ENCODE measurements at places on chromosomes 4 and X.
A peak's percentile ranks its signal among the peaks of the same experiment; 100 is the strongest.

DNA sequence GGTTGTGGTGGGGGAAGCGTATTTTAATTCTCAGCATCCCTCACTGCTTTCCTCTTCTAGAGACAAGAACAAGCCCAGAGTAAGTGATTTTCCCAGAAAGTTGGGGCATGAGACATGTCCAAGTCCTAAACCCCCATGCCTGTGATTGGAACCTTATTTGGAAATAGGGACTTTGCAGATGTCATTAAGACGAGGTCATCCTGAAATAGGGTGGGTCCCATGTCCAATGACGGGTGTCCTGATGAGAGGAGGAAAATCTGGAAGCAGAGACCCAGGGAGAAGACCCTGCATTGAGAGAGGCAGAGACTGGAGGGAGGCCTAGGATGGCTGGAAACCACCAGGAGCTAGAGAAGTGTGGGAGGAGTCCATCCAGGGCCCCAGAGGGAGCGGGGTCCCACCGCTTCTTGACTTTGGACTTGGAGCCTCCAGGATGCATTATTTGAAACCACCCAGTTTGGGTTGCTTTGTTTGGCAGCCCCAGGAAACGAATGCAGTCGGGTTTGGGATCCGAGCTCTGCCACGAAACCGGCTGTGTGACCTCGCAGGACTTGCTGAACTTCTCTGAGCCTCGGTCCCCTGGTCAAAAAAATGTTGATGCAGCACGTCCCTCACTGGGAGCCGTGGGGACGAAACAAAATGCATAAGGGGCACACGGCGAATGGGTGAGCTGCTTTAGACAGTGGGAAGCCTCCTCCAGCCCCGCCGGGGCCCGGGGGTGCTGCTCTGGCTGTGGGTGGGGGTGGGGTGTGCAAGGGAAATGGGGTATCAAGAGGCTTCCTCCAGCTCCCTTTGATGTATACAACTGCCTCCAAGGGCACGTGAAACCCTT, 113.9 kb downstream of the CPZ start:
- DNase-seq = no peak

GRCh38 chr4:89222170-89222569, 85.4 kb downstream of the GPRIN3 start:
- DNase-seq = no peak

GRCh38 chrX:107107459-107107858, 11.2 kb downstream of the RBM41 start:
- DNase-seq = no peak

- no peak for DNase-seq
Observed at GRCh38 chrX:83529950-83530349, 21.9 kb downstream of the POU3F4 start.

DNA sequence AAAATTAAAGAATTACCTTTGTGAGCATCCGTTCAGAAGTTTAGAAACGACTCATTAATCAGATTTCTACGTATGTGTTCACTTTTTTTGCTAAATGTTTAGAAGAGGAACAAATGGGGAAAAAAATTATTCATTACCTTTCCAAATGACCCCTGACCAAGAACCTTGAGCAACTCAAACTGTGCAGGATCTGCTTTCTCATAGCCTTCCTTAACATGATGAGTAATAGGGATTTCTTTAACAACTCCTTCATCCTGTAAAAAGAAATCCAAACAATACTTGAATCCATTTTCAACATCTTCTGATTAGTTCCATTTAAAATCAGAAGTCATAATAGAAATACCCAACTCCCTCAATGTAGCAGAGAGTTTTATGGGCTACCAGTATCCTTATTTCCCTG, 32.1 kb downstream of the RPS6KA6 start:
- DNase-seq = no peak

DNA sequence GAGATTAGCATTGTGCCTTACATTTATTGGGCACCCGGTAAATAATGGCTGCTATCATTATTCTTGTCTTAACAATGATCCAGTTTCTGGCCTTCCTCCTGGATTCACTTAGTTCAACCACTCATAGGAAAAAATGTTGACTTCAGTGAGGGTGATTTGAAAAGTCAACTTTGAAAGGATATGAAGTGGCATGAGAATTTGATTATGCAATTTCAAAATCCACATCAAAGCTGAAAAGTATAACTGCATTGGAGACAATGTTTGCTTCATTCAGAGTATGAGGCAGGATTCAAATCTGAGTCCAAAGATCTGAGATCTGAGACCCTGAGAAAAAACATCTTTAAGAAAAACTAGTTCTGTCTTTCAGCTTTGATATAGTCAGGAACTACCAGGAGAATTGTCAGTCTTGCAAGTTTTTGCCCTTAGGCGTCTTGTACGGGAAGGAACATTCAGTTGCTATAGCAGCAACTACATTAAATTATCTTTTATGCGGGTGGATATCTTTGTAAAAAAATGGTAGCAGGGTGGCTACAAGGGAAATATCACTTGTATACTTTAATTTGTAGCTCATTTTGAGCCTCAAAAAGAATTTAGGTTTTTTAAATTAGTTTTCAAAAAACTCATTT, 587.5 kb upstream of the LCORL start:
- DNase-seq = no peak

DNA sequence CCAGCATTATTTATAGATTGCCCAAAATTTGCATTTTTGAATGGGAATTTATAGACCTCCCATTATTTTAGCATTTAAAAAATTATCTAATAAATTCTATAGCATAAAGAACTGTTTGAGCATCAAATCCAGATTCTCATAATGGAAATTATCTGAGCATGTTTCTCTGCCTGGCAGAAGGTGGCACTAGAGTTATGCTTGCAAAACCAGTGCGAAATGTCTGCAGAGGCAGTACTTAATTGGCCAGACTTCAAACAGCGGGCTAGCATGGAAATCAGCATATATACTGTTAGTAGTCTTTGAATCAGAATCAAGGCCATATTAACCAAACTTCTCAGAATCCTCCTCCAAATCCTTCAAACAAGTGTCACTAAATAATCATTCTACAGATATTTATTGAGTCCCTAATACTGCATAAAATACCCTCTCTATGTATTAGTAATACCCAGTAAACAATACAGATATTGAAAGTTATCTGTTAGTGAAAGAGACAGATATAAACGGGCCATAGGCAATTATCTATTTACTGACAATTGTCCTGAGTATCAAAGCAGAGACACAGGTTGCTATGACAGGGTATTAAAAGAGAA, 78.7 kb upstream of the DCLK2 start:
- peak; percentile 22 for DNase-seq

- DNase-seq = peak; percentile 69
Observed at GRCh38 chr4:16083241-16084191, at the start of gene PROM1. Gene PROM1 (minus strand): TSS chr4:16084023. CDS start chr4:16075906, 8,117 bp downstream.

GRCh38 chr4:104772849-104773248, 278.2 kb upstream of the CXXC4 start:
- no peak for DNase-seq

GRCh38 chr4:100935090-100935489, 412.2 kb downstream of the PPP3CA start:
- no peak for DNase-seq

- no peak for DNase-seq
Observed at GRCh38 chr4:161444626-161445025, 719.2 kb downstream of the FSTL5 start.

GRCh38 chr4:142098900-142099545, 462.6 kb downstream of the IL15 start:
- no peak for DNase-seq

GRCh38 chrX:149699761-149700160, 12.1 kb upstream of the MAGEA11 start:
- DNase-seq = no peak

- DNase-seq = no peak
Observed at GRCh38 chr4:6264225-6264540, 5.5 kb upstream of the WFS1 start.

DNA sequence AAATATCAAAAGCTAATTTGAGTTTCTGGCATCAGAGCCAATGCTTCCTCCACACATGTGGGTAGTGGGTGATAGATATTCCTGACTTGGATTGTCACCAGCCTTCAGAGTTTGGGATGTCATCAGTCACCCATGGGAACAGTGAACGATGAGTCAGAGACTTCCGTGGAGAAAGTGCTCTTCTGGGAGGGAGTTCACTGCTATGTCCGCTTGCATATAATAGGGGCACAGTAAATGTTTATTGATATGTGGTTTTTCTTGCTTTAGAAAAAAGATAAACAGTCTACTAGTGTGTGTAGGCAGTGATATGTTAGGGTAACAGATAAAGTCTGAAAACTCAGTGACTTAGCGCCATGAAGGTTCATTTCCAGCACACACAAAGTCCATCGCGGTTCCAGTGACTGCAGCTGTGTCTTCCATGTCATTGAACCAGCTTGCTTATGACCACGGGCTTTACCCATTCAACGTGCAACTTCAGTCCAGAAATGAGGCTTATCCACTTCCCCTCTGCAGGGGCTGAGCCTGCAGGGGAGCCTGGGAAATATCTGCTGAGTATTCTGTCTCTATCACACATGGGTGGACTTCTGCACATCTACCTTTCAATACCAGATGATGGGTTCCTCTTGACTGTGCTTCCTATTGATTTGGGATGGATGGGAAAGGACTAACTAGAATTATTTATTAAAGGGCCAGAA, 87.7 kb upstream of the WWC2 start:
- no peak for DNase-seq

DNA sequence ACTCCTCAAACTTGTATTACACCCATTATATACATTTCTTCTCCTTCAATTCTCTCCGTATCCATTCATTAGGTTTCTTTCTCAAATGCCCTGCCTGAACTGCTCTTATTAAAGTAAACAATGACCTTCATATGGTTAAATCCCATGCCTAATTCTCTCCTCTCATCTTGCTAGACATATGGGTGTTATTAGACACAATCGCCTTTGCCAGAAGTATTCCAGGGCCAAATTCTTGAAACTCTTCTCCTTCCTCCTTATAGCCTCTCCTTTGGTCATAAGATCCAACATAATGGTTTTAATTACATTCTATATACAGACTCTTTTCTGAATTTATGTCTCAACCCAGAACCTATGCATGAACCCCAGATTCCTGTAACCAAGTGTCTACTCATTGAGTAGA, 4.8 kb downstream of the ANXA10 start:
- DNase-seq = no peak

- DNase-seq = no peak
Observed at GRCh38 chr4:41427931-41428600, 109.9 kb upstream of the LIMCH1 start.

DNA sequence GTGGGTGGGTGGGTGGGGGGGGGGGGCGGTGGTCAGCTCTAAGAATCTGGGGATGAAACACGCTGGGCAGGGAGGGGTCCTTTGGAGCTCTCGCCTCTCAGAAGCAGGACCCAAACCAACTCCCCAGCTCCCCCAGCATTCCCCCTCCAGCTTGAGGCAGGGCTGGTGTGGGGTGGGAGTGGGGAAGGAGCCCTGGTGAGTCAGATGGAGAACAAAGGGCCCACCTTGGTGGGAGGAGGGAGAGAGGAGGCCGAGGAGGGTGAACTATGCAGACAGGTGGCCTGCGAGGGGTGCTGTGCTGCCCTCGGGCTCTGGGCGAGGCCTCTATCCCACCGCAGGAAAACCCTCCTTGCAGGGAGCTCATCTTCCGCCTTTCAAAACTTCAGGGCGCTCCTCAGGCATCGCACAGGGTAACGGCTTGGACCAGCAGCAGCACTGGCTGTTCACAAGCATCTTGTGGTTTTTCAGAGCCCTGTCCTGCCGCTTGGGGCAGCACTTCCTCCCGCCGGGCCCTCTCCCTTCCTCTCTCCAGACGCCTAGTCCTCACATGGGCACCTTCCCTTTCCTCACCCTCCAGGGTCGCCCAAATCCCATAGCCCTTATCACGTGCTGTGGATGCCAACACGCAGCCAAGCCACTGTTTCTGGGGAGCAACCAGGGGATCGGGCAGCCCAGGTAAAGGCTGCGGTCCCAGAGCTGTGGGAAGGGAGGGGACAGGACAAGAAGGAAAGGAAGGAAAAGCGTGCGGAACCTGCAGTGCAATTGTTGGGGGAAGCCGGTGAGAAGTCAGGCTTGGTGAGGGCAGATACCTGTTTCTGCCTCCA, 34.0 kb upstream of the GRPEL1 start:
- peak; percentile 24 for DNase-seq

DNA sequence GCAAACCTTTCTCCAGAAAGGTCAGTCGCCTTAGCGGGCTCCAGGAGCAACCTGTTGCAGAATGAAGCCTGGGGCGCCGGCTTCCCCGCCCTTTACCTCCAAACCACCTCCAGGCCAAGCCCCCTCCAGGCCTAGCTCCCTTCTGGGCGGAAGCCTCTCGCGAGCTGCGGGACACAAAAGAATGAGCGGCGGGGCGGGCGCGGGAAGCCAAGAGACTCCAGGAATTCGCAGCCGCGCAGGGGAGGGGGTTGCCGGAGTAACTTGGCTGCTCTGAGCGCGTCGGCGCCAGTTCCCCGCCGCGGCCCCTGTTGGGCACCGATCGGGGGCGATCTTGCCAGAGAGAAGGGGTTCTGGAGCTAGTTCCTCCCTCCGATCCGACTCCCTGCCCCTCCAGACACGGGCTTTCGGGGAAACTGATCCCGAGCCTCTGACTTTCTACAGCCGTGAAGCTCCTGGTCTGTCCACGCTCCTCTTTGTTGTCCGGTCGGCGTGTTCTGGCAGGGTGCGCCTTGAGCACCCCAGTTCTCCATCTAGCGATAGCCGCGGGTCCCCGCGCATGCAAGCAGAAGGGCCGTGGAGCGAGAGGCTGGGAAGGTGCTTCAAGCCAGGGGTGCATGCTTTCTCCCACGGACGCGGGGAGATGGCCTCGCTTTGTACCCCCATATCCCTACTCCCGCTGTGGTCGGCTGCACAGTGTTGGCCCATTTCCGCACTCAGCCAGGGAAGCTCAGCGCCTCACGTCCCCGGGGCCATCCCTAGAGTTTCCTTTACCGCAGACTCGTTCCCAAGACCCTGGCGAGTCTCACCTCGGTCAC, 1.2 kb downstream of the PROM1 start:
- no peak for DNase-seq

DNA sequence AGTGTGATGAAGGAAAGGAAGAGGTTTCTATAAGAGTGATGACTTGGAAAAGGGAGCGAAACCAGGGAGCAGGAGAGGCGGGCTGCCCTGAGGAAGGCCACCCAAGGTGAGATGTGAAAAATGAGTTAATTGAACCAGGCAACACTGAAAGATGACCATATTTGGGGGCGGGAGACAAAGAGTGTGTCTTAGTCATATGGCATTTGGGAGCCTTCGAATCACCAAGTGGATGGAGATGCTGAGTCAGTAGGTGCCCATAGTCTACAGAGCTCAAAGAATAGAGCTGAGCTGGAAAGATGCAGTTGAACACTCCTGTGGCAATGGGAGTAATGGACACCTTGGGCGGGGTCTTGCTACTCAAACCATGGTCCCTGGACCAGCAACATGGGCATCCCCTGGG, 8.3 kb upstream of the TLR8 start:
- DNase-seq = no peak

All from NCI-H2081 treated with DMSO at 0.1 percent for 48 hours (cell line).